ENCODE measurements at places on chromosomes 6 and 20.
A peak's percentile ranks its signal among the peaks of the same experiment; 100 is the strongest.

GRCh38 chr6:32794510-32794909 lies 22.3 kb downstream of the HLA-DOB start:
- ATAC-seq: no peak

GRCh38 chr6:44004625-44005506 lies 122.4 kb downstream of the MRPL14 start:
- no peak for ATAC-seq

GRCh38 chr6:84575264-84575663 lies 189.1 kb downstream of the TBX18 start:
- ATAC-seq: no peak

GRCh38 chr6:18218233-18218632 lies 46.1 kb downstream of the DEK start:
- ATAC-seq: no peak

DNA sequence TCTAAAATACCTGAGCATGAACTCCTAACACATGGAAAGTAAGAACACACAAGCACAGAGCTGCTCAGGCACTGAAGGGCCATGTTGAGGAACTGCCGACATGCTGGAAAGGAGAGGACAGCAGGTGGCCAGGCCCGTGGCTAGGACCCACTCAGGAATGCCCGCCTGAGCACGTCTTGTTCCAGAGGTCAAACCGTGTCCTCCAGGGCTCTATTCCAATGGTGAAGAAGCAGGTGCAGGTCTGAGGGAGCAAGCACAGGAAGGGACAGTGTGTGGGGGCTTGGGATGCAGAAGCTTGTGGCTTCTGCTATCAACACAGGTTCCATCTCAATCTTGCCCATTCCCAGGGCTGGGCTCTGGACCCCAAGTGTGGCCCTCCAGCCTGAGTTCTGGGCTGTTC lies 20.7 kb downstream of the CST9L start:
- no peak for ATAC-seq

DNA sequence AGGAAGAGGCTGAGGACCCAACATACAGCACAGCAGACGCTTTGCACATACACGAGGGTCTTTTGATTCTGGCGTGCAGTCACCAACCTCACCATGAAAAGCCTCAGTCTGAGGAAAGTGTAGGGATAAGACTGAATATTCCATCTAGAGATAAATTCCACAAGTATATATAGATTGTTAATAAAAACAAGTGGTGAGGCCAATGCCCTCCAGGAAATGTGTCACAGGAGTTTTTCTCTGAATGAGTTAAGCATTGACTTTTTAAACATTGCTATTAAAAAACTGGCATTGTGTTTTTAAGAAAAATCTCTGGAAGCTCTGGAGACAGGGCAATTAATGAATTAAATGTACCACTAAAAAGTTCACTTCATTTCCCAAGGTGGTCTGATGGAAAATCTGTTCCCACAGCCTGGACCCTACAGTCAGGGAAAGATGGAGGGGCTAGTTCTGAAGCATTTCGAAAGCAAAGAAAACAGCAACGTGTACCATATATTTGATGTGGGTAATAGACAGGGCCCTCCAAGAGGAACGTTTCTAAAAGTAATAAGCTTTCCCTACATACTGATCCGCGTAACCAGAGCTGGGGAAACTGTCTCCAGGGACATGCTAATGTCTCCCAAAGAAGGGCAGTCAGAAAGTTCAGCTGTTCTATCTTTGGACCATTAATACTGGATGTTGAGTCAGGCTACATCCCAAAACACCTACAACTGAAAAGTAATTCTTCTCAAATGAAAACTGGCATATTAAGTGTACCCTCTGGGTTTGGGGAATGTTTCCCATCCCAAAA lies 301.1 kb downstream of the FOXC1 start:
- ATAC-seq: no peak

- ATAC-seq: no peak
Observed at GRCh38 chr6:139550361-139550760, 175.9 kb upstream of the CITED2 start.

DNA sequence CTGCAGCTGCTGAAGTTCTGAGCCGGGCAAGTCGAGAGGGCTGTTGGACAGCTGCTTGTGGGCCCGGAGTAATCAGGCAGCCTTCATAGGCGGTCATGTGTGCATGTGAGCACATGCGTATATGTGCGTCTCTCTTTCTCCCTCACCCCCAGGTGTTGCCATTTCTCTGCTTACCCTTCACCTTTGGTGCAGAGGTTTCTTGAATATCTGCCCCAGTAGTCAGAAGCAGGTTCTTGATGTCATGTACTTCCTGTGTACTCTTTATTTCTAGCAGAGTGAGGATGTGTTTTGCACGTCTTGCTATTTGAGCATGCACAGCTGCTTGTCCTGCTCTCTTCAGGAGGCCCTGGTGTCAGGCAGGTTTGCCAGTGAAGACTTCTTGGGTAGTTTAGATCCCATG lies 21.2 kb upstream of the MAPK13 start:
- ATAC-seq: peak; percentile 39
